ENCODE measurements at places on chromosomes 4 and X.

DNA sequence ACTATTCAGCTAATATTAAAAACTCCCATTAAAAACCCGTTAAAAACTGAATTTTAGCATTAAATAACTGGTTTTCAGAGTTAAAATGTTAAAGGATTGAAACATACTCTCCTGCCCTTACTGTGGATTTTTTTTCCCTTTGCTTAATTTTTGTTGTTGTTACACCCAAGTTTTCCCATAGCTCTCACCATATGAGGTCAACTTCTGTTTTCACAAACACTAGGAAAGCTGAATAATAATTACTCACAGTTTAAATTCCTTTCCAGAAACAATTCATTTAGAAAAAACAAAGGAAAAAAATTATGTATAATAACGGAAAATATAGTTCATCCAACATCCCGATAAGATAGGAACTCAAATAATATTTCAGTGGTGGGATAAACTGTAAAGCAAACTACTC, 129.0 kb downstream of the PPP3CA start:
- DNase-seq, result no peak

DNA sequence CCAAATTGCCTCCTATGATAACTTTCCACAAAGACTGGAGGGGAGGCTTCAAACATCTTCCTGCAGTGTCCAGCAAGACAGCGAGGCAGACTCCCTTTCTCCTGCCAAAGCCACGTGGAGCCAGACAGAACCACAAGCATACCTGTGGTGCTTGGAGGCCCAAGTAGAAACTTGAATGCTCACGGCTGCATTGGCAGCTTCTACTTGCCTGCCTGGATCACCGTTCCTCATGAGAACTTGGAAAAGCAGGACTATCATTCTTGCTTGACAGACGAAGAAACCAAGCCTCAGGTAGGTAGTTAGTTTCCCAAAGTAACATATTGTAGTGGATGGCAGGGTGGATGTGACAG, 216.3 kb upstream of the SFRP2 start:
- DNase-seq, result no peak

- DNase-seq, result no peak
These were observed 728.6 kb downstream of the TRIML1 start for GRCh38 chr4:188867796-188868195.

DNA sequence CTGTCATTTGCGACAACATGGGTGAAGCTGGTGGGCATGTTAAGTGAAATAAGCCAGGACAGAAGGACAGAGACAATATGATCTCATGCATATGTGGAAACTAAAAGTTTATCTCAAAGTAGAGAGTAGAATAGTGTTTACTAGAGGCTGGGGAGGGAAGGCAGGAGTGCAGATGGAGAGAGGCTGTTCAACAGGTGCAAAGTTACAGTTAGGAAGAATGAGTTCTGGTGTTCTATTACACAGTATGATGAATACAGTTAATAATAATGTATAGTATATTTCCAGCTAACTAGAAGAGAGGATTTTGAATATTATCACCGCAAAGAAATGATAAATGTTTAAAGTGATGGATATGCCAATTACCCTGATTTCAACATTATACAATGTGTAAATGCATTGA, 69.8 kb downstream of the FBXL5 start:
- no peak for DNase-seq

DNA sequence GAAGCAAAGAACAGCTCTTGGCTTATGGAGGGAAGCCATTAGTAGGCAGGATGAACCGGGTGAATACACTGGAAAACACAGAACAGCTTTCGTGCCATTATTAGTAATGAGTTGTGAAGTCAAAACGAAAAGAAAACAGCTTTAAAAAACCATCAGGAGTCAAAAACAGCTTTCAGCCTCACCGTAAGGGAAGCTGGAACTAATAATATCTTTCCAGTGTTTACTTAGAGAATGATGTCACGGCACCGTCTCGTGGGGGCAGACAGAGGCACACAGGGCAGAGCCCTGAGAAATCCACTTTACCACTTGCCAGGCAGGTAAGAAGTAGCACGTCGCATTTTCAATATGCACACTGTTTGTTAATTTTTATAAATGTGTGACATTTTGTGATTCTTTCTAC, 37.9 kb upstream of the HMX1 start:
- no peak for DNase-seq

DNA sequence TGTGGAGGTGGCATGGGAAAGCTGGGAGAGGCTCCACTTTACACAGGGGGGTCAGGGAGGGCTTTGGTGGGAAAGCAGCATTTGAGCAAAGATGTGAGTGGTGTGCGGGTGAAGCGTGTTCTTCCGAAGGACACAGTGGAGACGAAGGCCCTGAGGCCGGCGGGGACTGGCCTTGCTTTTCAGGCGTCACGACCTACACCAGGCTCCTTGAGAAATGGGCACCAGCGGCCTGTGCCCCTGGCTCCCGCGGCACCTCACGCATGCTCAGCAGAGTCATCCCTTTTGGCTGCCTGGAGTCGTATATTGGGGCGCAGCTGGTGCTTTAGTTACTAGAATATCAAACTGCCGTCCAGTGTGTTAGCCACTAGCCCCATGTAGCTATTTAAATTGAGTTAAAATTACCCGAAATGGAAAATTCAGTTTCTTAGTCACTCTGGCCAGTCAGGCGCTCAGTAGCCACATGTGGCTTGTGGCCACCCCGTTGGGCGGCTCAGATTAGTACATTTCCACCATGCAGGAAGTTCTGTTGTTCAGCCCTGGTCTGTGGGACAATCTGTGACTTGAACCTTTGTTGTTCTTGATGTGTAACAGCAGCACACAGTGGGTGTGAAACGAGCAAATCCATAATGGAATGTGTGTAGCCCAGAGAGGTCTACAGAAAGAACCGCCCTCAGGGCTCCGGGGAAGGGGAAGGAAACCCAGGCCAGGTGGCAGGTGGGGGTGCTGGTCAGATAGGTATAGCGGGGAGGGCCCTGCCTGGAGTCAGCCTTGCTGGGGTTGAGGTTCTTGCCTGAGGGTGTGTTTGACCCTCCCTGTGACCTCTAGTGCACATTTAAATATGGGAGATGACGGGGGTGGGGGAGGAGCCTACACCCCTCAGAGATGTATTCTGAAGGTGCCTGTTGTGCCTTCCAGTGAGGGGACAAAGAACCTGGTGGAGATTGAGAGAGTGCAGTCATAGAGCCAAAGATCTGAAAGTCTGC, 30.4 kb downstream of the TBC1D14 start:
- DNase-seq, result no peak

DNA sequence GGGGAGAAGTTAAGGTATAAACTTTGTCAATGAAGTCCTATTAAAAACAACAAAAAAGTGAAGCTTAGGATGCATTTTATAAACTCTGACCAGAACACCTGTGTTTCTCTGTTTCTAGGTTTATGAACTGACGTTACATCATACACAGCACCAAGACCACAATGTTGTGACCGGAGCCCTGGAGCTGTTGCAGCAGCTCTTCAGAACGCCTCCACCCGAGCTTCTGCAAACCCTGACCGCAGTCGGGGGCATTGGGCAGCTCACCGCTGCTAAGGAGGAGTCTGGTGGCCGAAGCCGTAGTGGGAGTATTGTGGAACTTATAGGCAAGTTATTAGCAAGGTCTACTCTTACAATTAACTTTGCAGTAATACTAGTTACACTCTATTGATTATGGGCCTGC, 46.6 kb downstream of the HTT start:
- no peak for DNase-seq

All from hypothalamus (tissue), 51 donors.